BE2C (cell line): ENCODE measurements at places on chromosomes 1 and 21.

DNA sequence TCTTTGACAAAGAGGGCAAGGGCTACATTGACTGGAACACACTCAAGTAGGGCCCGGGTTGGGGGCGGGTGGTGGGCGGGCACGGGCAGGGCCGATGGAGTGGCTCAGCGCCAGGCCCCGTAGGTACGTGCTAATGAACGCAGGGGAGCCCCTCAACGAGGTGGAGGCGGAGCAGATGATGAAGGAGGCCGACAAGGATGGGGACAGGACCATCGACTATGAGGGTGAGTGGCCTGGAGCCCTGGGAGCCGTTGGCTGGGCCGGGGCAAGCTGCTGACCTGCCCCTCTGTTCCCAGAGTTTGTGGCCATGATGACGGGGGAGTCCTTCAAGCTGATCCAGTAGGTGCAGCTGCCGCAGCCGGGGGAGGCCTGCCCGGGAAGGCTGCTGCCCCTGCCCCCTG is 1.8 kb downstream of the CALML6 start:
- no peak for DNase-seq

- DNase-seq: no peak
Measured at GRCh38 chr1:221839321-221839720, 97.4 kb upstream of the DUSP10 start.

DNA sequence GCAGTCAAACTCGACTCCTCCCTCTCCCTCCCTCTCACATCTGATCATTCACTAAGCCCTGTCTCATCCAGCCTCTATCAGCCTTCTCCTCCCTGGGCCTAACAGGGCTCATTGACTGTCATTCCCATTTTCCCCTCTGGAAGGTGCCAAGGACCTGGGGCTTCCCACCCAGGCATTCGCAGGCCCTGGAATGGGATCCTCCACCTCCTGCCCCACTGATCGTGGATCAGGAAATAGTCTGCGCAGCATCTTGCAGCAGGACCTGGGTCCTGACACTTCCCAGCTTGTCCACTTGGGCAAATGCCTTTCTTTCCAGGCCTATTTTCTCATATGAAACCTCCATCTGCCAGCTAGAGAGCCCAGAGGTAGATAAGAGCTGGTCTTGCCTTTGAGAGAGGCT is 71.2 kb upstream of the ZC3H12A start:
- no peak for DNase-seq

GRCh38 chr1:17494114-17494729 is 45.3 kb upstream of the ARHGEF10L start:
- peak; percentile 66 for DNase-seq

- DNase-seq: no peak
Measured at GRCh38 chr1:162498496-162498810, 835 bp downstream of the UHMK1 start.

DNA sequence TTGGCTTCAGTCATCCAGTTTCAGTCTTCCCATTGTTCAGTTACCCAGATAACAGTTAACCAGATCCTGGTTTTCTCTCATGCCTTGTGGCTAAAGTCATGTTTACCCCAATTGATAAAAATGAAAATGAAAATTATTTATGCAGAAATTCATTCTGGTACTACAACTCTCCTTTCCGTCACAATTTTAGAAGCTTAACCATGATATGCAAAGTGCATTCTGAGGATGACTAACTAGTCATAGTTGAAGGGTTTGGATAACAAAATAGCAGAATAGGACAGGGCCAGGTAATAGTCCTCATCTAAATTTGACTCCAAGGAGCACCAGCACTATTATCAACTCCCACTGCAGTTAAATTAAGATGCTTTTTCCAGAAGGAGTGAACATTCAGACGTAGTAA is 94.7 kb downstream of the NTMT2 start:
- no peak for DNase-seq
